ENCODE measurements at places on chromosomes 12 and 14.

- DNase-seq, result no peak
Measured at GRCh38 chr14:71250347-71250746, 343.1 kb downstream of the PCNX1 start.

DNA sequence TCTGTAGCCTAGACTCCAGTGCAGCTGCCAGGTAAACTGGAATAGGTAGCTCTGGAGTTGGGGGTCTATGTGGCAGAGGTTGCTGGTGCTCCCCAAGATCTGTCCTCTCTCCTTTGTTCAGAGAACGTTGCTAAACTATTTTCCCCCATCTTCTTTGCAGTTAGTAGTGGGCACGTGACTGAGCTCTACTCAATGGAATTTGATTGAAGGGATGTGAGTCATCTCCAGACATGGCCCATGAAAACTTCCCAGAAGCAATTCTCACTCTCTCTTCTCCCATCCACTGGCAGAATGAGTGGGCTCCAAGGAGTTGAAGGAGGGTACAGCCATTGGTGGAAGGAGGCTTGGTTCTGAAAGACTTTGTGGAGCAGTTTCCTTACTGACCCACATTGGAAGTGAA is 44.0 kb downstream of the PAH start:
- DNase-seq, result no peak

- no peak for DNase-seq
Measured at GRCh38 chr14:97393244-97393643, 596.1 kb downstream of the VRK1 start.

- peak; percentile 42 for DNase-seq
Measured at GRCh38 chr12:100584256-100584655, 10.8 kb downstream of the GAS2L3 start.

DNA sequence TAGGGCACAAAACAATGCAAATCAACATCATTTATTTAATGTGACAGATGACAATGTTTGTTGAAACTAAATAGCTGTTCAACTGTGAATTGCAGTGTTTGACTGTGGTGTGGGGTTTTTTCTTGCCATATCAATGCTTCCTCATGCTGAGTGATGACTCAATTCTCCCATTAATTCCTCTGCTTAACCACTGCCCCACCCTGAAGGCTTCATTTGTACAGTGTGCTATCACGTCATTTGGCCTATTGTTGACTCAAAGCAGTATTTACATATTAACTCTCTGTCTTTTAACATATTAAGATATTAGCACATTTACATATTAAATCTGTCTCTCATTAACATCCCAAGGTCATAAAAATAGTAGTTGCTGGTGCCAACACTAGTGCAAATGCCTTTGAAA is 164.8 kb upstream of the NRXN3 start:
- DNase-seq, result peak; percentile 79

Data from suppressor macrophage treated with lipopolysaccharide for 1 hour (primary cell).